Urinary bladder (tissue), 4 donors: ENCODE measurements at places on chromosomes 16 and 17.

DNA sequence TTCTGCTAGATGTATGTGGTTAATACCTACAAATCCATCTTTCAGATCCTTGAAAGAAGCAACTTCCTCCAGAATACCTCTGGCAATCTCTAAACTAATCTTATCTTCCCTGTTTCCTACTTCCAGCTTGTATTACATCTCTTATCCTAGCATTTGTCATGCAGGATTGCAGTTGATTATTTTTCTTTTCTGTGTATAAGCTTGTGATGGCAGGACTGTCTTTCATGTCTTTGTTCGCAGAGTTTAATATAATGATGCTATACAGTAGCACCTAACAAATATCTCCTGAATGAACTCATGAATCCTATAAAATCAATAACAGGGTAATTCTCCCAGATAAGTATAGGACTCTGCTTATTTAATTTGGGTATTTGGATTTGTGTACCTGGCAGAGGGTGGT lies 12.2 kb upstream of the UBE2G1 start:
- no peak for DNase-seq

DNA sequence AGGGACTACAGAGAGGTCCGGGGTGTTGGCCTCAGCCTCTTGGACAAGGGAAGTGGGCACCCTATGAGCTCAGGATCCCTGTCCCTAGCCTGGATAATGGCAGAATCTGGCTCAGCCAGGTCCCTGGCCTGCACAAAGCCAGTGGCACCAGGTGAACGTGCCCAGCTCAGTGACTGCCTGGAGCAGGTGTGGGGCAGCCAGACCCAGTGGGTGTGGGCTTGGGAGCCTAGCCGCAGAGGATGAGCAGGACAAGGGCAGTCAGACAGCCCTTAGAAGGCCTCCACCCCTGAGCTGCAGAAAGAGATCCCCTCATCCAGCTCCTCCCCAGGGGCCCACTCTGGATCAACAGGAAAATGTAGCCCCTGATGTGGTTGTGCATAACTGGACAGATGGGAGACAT lies 585.3 kb downstream of the KCNJ18 start:
- no peak for DNase-seq

- no peak for DNase-seq
Observed at GRCh38 chr16:30180741-30181140, 2.7 kb upstream of the CORO1A start.

- DNase-seq: no peak
Observed at GRCh38 chr17:5695480-5695879, 111.2 kb upstream of the NLRP1 start.

DNA sequence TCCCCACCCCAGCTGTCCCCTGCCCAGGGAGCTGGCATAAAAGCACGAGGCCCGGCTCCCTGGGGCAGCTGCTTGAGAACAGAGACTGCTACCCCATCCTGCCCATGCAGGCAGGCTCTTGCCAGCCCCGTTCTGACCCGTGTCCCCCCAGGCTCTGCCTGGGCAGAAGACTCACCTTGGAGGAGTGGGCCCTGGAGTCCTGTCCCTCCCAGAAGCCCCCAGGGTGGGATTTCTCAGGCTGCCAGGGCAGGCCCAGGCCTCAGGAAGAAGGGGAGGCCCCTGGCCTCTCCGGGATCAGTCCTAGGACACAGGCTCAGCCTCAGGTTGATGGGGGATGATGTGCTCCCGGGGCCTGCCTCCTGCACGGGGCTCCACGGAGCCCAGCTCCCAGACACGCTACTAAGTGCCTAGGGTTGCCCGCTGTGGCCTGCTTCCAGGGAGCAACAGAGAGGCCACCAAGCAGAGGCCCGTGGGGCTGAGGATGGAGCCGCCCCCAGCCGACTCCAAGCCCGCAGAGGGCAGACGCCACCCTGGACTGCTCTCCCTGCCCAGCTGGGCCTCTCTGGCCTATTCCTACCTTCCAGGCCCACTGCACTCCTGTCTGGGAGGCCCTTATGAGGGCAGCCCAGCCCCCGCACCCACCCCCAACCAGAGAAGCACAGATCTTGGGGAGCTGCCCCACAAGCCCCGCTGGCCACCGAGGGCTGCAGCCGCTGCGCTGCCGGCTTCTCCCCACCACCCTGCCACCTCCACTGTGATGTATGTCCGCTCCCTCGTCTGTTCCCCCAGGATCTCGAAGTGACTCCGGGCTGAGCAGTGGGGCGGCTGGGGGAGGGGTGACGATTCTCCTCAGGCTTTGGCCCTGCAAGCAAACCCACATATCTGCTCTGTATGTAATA lies 1.7 kb downstream of the NME3 start:
- DNase-seq: no peak

- no peak for DNase-seq
Observed at GRCh38 chr17:35144840-35145239, 2.7 kb upstream of the NLE1 start.

GRCh38 chr16:67957622-67958021 lies 10.8 kb downstream of the SLC12A4 start:
- no peak for DNase-seq

GRCh38 chr17:4980644-4981216 lies 6.7 kb downstream of the CAMTA2 start:
- DNase-seq: no peak

- no peak for DNase-seq
Observed at GRCh38 chr16:17387256-17387655, 83.5 kb downstream of the XYLT1 start.

- no peak for DNase-seq
Observed at GRCh38 chr16:72372087-72373045, 200.4 kb upstream of the PMFBP1 start.

GRCh38 chr16:8686031-8686621 lies 11.7 kb downstream of the ABAT start:
- DNase-seq: no peak
